BE2C (cell line): ENCODE measurements at places on chromosomes 7 and 10.

- DNase-seq, result no peak
Observed at GRCh38 chr10:85137253-85137652, 808.9 kb downstream of the CCSER2 start.

DNA sequence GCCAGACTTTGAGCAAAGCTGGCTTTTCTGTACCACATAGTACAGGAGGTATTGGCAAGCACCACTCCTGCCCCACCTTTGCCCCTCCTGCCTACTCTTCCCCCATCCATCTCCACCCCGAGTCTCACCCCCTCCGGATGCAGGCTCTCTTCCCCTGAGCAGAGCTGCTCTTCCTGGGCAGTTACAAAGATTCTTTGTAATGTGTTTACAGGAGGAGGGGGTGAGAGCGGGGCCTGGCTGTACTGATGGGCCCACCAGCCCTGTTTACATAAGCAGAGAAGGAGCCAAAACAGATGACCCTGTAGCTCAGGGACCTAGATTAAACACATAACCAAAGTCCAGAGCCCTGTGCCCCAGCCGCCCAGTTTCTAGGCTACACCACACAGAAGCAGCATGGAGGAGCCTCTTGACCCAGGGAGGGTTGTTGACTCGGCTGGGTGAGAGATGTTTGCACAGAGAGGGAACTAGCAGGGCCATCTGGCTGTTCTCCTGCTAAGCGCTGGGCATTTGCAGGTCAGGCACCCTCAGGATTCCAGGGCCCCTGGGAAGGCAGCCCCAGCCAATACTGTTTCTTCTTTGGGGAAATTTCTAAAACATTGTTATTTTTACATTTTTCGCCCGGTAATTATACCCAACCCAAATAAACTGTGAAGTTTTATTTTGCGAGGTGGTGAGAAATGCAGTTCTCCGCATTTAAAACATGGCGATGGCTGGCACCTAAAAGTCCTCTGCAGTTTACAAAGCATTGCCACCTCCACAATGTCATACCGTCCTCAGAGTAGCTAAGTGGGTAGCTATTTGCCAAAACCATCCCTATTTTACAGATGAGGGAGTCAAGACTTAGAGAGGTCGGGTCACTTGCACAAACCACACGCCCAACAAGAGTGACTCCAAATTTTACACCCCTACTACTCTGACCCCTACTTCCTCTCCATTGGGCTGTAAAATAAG lies 11.4 kb upstream of the ZKSCAN1 start:
- DNase-seq, result no peak

GRCh38 chr10:16505161-16505560 lies 16.5 kb downstream of the C1QL3 start:
- no peak for DNase-seq

GRCh38 chr10:94403380-94404213 lies 1.3 kb downstream of the TBC1D12 start:
- DNase-seq, result peak; percentile 38

GRCh38 chr7:34165927-34166550 lies 260.7 kb downstream of the BMPER start:
- DNase-seq, result no peak

GRCh38 chr7:16929146-16929762 lies 47.5 kb upstream of the AGR3 start:
- DNase-seq, result no peak

DNA sequence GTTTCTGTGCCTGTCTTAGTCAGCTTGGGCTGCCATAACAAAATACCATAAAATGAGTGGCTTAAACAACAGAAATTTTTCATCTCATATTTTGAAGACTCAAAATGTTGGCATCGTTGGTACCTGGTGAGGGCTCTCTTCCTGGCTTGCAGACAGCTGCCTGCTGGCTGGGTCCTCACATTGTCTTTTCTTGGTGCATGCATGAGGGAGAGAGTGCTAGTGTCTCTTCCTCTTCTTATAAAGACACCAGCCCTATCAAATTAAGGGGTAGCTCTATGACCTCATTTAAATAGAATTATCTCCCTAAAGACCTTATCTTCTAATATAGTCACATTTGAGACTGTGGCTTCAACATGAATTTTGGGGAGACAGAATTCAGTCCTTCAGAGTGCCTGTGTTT lies 39.9 kb downstream of the ST8SIA6 start:
- DNase-seq, result no peak

- no peak for DNase-seq
Observed at GRCh38 chr7:37770838-37771237, 77.6 kb upstream of the NME8 start.

DNA sequence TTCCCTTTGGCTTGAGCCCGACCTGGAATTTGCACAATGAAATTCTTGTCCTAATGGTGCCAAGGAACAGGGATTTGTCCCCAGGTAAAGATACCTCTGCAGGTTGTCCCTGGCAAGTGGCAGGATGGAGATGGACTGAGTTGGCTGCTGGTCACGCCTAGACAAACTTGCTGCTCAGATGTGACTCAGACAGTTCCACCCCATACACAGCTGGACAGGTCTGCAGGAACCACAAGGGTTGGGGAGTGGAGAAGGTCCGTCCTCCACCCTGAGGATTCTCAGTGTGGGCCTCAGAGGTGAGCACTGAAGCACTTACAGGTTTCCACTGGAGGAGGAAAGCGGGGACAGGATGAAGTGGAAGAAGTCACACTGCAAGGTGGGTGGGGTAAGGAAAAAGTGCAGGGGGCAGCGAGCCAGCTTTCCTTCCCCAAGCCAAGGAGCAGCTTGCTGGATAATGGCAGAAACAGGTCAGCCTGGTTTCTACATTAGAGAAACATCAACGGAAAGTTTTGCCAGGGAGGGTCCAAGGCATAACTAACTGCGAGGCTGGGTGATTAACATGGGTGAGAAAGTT lies 20.5 kb downstream of the ITPRIP start:
- DNase-seq, result no peak

DNA sequence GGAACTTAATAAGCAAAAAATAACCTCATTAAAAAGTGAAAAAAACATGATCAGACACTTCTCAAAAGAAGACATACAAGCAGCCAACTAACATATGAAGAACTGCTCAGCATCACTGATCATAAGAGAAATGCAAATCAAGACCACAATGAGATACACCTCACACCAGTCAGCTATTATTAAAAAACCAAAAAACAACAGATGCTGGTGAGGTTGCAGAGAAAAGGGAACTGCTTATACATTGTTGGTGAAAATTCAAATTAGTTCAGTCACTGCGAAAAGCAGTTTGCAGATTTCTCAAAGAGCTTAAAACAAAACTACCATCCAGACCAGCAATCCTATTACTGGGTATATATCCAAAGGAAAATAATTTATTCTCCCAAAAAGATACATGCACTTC lies 513.3 kb downstream of the MDFIC start:
- DNase-seq, result no peak
